ENCODE measurements at places on chromosomes 4 and X. TPM values are rescaled to one million over a fixed set of nuclear protein-coding genes. Genes with fewer than 3 reads are reported as not detected.

DNA sequence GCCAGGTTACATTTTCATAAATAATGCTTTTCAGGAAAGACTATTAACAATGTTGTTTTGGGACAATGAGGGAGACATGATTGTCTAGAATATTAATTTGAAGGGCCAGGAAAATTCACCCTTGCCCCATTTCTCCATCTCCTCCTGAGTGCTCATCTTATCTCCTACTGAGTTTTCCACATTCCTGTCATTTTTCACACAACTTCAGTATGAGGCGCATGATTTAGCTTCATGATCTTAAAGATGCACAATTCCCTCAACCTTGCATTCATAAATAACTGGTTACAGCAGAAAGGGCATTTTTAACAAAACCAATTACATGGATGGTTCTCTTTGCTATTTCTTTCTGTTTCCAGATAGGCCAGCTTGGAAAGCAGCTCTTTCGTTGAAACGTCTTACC lies 1699.2 kb upstream of the IGFBP7 start:
- no peak overlapping the region for H3K4me3 ChIP-seq
- H3K27me3 ChIP-seq: no peaks in the 10 kb centered on the region
- DNase-seq: no peak
- H3K27ac ChIP-seq: no peak overlapping the region

DNA sequence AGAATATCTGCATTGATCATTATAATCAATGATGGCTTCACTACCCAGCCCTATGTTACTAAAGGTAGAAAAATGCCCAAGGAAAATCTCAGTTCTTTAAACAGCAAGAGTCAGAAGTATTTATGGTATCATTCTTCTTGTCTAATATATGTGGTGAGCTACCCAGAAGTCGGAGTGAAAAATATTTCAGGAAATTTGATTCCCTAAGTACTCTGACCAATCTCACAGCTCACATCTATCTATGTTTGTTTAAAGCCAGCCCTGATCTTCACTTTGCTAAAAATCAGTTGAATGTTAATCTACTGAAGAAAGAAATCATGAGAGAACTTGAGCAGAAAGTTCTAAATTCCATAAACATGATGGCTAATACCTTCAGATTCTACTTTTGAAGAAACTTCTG lies 522.9 kb upstream of the SLIT2 start:
- H3K27me3 ChIP-seq: no peaks in the 10 kb centered on the region
- DNase-seq: no peak
- H3K36me3 ChIP-seq: no peaks in the 10 kb centered on the region

DNA sequence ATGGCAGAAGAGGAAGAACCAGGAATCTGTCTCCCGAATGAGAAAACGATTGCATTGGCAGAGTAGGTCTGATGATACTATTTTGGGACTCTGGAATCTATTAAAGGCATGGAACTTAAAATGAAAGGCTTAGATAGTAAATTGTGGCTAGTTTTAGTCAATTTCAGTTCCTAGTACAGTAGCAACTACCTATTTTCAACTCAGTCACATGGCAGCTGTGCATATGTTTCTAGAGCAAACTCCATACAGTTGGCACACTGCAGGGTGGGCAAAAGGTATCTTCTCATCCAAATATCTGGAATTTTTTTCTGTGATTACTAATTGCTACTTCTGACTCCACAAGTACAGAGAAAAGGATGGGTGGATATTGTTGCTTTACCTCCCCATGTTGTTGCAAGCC lies 663.6 kb downstream of the PCDH7 start:
- no peaks in the 10 kb centered on the region for H3K4me1 ChIP-seq
- H3K27ac ChIP-seq: no peak overlapping the region
- no peak for DNase-seq
- H3K4me3 ChIP-seq: no peak overlapping the region
- no peaks in the 10 kb centered on the region for H3K36me3 ChIP-seq

- no peaks in the 10 kb centered on the region for H3K4me1 ChIP-seq
- no peak overlapping the region for H3K4me3 ChIP-seq
- DNase-seq: no peak
- no peak overlapping the region for H3K27ac ChIP-seq
- no peaks in the 10 kb centered on the region for H3K36me3 ChIP-seq
Measured at GRCh38 chrX:101478366-101478765, 6.9 kb upstream of the ARMCX4 start.

- H3K4me3 ChIP-seq: no peak overlapping the region
- H3K27me3 ChIP-seq: no peaks in the 10 kb centered on the region
- H3K27ac ChIP-seq: no peak overlapping the region
- H3K4me1 ChIP-seq: no peaks in the 10 kb centered on the region
Measured at GRCh38 chrX:77087529-77088169, 359.5 kb upstream of the FGF16 start.

DNA sequence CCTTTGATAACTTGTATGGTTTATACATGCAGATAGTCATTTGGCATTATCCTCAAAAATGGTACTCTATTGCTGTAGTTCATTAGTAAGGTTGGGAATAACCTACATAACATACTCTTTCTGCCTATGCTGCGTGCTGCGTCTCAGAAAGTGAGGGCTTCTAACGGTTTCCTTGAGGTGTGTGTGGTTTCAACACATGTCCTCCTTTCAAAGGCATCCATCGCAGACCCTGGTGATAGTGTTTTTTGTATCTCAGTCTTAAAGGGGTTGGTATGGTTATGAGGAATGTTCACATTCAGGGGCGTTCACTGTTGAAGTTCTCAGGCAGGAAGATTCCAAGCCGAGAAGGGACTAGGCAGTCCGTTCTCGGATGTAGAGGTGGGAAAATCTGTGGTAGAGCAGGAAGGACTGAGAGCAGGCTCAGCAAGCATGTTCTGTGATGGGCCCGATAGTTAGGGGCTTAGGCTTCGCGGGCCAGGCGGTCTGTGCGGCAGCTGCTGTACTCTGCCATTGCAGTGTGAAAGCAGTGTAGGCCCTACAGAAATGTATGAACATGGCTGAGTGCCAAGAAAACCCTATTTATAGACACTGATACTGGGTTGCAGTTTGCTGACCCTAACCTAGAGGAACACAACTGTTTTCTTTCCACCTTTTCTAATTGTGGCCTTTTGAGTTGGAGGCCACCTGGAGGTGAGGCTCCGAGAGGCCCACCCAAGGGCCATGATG lies 123.2 kb downstream of the GPR143 start:
- DNase-seq: no peak
- no peaks in the 10 kb centered on the region for H3K27me3 ChIP-seq
- no peak overlapping the region for H3K27ac ChIP-seq
- H3K4me3 ChIP-seq: no peak overlapping the region
- H3K4me1 ChIP-seq: no peaks in the 10 kb centered on the region
- no peaks in the 10 kb centered on the region for H3K36me3 ChIP-seq

GRCh38 chr4:35025152-35025834 lies 1219.0 kb downstream of the ARAP2 start:
- H3K4me3 ChIP-seq: no peak overlapping the region
- no peaks in the 10 kb centered on the region for H3K4me1 ChIP-seq
- no peaks in the 10 kb centered on the region for H3K36me3 ChIP-seq
- H3K27me3 ChIP-seq: no peaks in the 10 kb centered on the region
- H3K27ac ChIP-seq: no peak overlapping the region

DNA sequence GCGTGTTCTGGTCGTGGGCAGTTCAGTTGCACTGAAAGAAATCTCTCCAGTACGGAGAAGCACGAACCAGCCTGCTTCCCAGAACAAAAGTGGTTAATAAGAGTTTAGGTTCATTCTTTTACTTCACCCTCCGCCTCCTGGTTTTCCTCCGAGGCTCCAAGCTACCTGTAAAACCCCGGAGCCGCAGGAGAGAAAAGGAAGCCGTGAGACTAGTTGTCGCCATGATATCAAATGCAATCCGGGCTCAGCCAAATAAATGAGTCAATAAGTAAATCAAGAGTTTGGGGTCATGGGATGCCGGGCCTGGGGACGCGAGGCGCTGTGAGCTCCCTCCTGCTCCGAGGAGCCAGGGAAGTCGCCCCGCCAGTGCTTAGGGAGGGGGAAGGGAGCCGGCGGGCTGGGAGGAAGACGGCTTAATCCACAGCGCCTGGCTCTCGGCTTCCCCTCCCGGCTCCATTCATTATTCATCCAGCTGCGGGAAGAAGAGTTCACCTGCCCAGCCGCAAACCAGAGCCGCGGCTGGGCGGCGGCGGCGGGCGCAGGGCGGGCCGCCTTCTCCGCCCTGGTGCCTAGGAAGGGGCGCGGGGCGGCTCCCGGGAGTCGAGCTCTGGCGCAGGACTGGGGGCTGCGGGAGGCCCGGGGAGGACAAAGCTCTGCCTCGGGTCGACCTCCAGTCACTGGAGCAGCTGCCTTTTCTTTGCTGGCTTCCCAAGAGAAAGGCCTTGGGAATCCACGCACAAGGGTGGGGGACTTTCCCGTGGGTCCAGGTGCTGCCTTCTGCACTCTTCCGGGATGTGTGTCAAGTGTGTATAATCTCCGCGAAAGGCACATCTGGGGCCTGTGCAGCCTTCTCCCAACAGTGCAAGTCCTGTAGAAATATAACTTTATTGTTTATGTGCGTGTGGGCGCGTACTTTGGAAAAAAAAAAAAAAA lies 1.7 kb downstream of the FRAS1 start:
- peaks cover 3% of the 10 kb centered on the region for H3K36me3 ChIP-seq
- H3K4me3 ChIP-seq: peak overlapping the region; percentile 47
- no peak for DNase-seq
- peaks cover 3% of the 10 kb centered on the region for H3K4me1 ChIP-seq
- H3K27me3 ChIP-seq: peaks cover 19% of the 10 kb centered on the region

- H3K27ac ChIP-seq: no peak overlapping the region
- H3K36me3 ChIP-seq: no peaks in the 10 kb centered on the region
- no peak overlapping the region for H3K4me3 ChIP-seq
Measured at GRCh38 chrX:23919706-23920320, 12.0 kb downstream of the CXorf58 start.

The CXCL3 gene
- 0.23 TPM for total RNA-seq
